Stimulated activated CD4-positive, alpha-beta T cell treated with anti-CD3 and anti-CD28 coated beads, TNF-alpha, amount 100 ng/mL, for 1 hour (primary cell): ENCODE measurements at places on chromosomes 3 and 15.

DNA sequence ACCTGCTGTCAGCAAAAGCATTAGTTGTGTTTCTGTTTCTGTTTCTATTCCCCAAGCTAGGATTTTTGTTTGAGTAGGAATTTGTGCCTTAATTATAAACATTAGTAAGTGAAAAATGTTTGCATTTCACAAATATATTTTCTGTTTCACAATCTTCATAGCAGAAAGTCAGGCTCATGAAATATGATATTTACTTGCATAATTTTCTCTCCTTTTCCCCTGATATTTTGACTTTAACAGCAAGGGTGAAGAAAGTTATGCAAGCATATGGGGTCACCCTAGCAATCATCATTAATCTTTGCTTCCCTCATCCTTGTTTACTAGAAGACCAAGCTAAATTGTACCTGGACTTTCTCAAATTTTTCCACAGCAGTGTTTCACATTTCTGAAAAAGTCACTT lies 140.3 kb upstream of the SEMA6D start:
- no peak for DNase-seq

DNA sequence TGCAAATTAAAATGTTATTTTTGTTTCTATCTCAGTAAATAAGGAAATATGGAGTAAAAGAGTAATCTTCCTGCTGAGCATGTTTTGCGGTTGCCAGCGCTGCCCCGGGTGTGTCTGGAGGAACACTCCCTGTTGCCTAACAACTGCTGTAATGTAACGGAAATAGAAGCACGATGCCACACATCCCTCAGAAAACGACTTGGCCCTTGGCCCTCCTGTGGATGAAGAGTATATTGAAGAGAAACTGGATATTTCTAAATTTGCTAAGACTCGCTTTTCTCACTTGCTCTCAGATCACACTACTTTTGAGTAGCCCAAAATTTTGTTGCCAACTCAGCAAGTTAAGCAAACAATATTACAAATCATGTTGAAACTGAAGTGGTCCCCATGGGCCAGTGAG lies 18.9 kb downstream of the CX3CR1 start:
- no peak for DNase-seq

DNA sequence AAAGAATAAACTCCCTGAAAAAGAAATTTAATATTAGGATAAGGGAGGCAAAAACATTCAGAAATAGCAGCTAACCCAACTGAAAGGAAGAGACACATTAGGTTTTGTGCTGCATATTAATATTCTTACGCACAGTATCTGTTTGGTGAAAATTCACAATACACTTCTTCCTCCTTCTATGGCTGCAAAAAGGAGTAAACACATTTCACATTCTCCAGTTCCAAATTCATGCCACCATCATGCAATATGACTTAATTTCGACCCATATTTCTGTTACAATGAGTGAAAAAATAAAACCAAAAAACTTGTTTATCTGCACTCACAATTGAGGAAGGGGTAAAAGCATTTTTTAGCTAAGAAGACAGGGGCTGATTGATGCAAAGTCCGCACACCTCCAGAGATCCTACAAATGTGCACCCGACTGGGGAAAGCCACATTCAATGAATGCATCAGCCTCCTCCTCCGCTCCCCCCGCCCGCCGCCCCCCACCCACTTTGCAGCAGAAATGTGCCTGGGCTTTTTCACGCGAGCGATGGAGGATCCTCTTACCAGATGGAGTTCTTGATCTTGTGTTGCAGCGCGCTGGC lies 1.0 kb downstream of the RFX7 start:
- DNase-seq, result no peak

DNA sequence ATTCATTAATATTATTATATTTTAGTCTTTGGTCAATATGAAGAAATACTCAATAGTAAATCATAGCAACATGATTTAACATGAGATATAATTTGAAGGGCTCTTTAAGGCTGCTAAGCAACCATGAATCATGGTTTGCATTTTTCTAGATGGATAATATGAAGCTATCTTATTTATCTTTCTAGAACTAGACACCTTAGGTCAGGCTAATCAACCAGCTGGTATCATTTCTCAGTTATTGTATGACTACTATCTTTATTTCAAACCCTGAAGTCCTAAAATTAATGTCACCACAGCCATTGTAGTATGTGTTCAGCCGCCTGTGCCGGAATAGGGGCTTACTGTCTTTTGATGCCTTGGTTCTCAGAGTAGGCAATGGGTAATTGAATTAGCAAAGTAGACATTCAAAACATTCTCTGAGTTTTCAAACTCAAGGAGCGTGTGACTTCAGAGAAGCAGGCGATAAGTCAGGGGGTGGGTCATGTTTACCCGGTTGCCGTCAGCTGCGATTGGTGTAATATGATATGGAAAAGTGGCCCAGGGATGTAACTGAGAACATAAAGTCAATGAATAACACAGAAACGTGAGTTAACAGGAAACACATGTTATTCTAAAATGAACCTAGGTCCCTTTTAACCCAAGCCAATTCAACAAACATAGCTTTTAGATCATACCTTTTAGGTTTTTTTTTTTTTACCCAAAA lies 93.4 kb upstream of the CTDSPL start:
- no peak for DNase-seq

DNA sequence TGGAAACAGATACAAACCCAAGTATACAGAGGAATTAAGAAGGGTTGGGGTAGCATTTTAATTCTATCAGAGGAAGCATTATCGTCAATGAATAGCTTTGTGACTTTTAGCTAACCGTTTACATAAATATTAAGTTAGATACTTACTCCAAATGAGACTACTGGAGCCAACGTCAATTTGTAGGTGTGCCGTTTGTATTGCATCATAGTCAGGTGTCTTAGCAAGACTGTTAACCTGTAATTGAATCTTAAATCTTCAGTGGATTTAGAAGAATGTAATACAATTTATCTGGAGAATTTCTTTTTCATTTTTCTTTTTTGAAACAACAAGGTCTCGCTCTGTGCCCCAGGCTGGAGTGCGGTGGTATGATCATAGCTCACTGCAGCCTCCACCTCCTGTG lies 55.1 kb downstream of the CRTC3 start:
- no peak for DNase-seq

DNA sequence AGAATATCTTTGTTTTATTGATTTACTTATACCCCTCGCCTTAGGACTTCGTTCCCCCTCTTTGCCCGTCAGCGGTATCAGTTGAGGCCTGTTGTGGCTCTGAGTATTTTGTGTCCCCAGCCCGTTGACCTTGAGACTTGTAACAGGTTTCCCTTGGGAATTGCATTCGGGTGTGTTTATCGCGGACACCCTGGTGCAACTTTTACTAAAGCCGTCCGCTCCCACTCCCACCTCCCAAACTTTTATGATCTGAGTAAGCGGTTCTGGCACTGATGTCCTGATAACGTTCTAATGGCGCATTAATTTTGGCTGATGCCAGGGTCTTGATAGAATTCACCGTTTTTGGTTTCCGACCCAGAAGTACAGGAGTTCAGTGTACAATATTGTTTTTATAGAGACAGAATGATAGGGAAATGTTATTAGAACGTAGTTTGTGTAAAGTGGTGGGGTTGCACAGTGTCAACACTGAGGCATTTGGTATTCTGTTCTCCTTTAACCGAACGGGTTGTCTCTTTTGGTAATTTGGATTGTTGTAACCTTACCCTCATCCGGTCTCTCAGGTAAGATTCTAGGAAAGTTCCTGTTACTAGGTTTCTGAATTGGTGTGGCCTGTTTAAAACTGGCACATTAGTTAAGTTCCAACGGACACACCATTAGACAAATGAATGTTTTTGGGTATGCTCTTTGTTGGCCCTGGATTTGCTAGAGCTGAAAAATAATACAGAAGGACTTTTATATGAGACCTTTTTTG lies 47.8 kb downstream of the OIP5 start:
- no peak for DNase-seq
